Chondrocyte (in vitro differentiated cells): ENCODE measurements at places on chromosomes 7 and 10. TPM values are rescaled to one million over a fixed set of nuclear protein-coding genes. Genes with fewer than 3 reads are reported as not detected.

C7orf33 gene
- total RNA-seq, result not detected in 3 replicates

STRA8 gene
- total RNA-seq, result not detected in 3 replicates

ADRB1 gene
- total RNA-seq, result 0.07 to 0.65 TPM (median 0.15 TPM) in 3 replicates

GDF10 gene
- total RNA-seq, result 0.31 to 3.2 TPM (median 0.67 TPM) in 3 replicates

ENTPD1 gene
- total RNA-seq, result 2.1 to 6.0 TPM (median 5.2 TPM) in 3 replicates

MAT1A gene
- not detected in 3 replicates for total RNA-seq

CLCN1 gene
- total RNA-seq, result not detected in 3 replicates

OR9A2 gene
- total RNA-seq, result not detected in 3 replicates

MPP7 gene
- 20.1 to 21.7 TPM (median 21.0 TPM) in 3 replicates for total RNA-seq

ENTPD7 gene
- total RNA-seq, result 28.8 to 32.3 TPM (median 29.5 TPM) in 3 replicates

HMX2 gene
- not detected in 3 replicates for total RNA-seq

OR2A7 gene
- 0.68 to 1.00 TPM (median 0.92 TPM) in 3 replicates for total RNA-seq

VAX1 gene
- total RNA-seq, result 5.2 TPM in 1 of 3 replicates, not detected in the others

CHST3 gene
- 43.9 to 65.4 TPM (median 63.2 TPM) in 3 replicates for total RNA-seq

LAMB1 gene
- total RNA-seq, result 405 to 481 TPM (median 466 TPM) in 3 replicates

GPNMB gene
- total RNA-seq, result 128 to 162 TPM (median 139 TPM) in 3 replicates

DENND2A gene
- total RNA-seq, result 6.5 to 16.3 TPM (median 16.0 TPM) in 3 replicates

CALML3 gene
- total RNA-seq, result not detected in 3 replicates

ZNF117 gene
- 4.7 to 12.0 TPM (median 6.9 TPM) in 3 replicates for total RNA-seq

ZNF488 gene
- 0.10 to 1.1 TPM (median 0.17 TPM) in 3 replicates for total RNA-seq

NRG3 gene
- not detected in 3 replicates for total RNA-seq

FGF8 gene
- not detected in 3 replicates for total RNA-seq

ABCB4 gene
- total RNA-seq, result 0.10 to 0.15 TPM in 2 of 3 replicates, not detected in the other

SLC13A4 gene
- not detected in 3 replicates for total RNA-seq

PARD3 gene
- total RNA-seq, result 25.2 to 26.5 TPM (median 26.0 TPM) in 3 replicates

FAM221A gene
- total RNA-seq, result 1.8 to 2.3 TPM (median 2.2 TPM) in 3 replicates

AKR1E2 gene
- total RNA-seq, result 4.1 to 5.3 TPM (median 4.9 TPM) in 3 replicates

FLNC gene
- 72.3 to 119 TPM (median 118 TPM) in 3 replicates for total RNA-seq

OPN1SW gene
- not detected in 3 replicates for total RNA-seq

ZFAND2A gene
- 15.2 to 16.2 TPM (median 15.6 TPM) in 3 replicates for total RNA-seq

NEUROD6 gene
- not detected in 3 replicates for total RNA-seq

ZNF33B gene
- total RNA-seq, result 6.6 to 12.4 TPM (median 10.5 TPM) in 3 replicates

ECHDC3 gene
- 0.41 to 6.5 TPM (median 5.7 TPM) in 3 replicates for total RNA-seq
